Activated B cell treated with CpG ODN at 0.5 μM for 24 hours (primary cell): ENCODE measurements at places on chromosomes 7 and 10. TPM values are rescaled to one million over a fixed set of nuclear protein-coding genes. Genes with fewer than 3 reads are reported as not detected.

- DNase-seq = no peak
Measured at GRCh38 chr10:92810934-92811532, 37.3 kb upstream of the EXOC6 start.

The ADRA2A gene
- total RNA-seq = not detected in 2 replicates

GRCh38 chr10:58775960-58776567, 263.4 kb downstream of the BICC1 start:
- DNase-seq = no peak

The ZNF804B gene
- total RNA-seq = not detected in 2 replicates

The SPDYE2B gene
- not detected in 2 replicates for total RNA-seq

The SBDS gene
- total RNA-seq = 26.6 and 32.2 TPM in 2 replicates

The ERVW-1 gene
- not detected in 2 replicates for total RNA-seq

The HMX2 gene
- total RNA-seq = 0.13 TPM in 1 of 2 replicates, not detected in the other

- DNase-seq = no peak
Measured at GRCh38 chr7:117908031-117908795, 35.0 kb upstream of the CTTNBP2 start.

DNA sequence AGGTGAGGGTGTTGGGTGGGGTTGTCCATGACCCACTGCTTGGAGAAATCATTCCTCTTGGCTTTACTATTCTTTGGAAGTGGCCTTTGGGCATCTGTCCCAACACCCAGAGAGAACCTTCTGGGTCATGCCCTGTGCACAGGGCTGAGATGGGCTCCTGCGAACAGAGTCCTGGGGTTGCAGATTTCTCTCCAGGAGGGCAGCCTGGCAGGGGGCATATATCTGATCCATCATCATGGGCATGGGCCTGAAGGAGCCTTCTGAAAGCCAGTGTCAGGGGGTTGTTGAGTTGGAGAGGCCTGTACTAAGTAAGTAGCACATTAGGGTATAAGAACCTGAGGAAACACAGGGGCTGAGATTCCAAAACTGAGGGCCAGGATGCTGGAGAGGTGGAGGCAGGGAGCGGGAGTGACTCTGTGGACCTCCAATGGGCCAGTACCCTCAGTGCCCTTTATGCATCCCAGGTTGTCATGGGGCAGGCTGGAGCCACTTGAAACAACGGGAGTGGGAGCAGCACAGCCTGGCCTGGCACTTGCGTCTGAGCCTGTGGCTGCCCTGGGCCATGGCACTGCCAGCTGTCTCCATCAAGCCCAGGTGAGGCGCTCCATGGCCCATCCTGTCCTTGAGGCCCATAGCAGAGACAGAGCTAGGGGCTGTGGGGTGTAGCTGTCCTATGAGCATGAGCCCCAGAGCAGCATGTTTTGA, 203.7 kb downstream of the GRID1 start:
- DNase-seq = no peak

DNA sequence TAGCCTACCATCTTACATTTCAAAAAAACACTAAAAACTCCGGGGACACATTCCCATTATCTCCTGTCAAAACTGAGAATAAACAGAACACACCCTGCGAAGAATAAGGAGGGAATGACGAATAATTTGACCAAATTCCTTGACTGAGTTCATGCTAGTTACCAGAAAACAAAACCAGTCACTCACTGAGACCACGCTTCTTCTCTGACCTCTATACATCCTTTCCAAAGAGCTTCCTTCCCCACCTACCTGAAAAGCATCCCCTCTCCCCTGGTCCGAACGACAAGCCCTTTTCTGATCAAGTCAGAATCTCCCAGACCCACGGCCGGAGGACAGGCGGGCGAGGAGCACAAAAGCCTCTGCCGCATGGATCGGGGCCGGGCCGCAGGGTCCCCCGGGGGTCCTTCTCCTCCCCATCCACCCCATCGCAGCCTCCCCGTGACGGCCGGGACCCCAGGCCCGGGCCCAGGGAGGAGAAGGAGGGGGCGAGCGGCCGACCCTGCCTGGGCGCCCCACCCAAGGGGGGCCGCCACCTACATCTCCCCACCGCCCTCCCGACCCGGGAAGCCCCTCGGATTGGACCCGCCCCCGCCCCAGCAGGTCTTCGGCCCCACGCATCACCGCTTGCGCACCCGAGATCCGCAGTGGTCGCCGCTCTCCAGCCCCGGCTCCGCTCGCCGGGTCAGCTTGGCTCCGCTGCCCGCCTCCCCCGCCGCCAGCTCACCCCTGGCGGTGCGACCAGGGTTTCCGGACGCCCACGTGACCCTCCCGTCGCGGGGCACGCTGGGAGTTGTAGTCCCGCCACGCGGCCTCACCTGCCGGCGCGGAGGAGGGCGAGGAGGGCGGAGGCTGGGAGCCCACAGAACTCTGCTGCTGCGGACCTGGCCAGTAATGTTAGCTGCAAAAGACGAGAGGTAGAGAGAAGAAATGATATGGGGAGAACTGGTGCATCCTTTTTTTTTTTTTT, at the start of gene SLC37A3:
TSS of gene SLC37A3 (minus strand) at position 747 of the 967 bp plus-strand sequence. CDS start 16,004 bp downstream, outside the sequence.
- DNase-seq = peak; percentile 85

DNA sequence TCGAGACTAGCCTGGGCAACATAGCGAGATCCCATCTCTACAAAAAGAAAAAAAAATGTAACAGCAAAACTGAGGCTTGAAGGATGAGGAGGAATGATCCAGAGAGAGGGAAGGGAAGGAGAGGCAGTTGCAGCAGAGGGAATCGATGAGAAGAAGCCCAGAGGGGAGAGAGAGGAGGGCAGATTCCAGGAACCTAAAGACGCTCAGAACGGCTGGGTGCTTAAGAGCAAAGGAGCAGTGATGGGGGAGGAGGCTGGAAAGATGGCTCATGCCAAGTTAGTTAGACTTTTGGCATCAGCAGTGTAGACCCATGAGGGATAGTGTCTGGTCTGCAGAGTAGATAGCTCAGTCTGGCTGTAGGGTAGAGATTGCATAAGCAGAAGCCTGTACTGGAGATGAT, 10.3 kb upstream of the MUC17 start:
- no peak for DNase-seq

- DNase-seq = no peak
Measured at GRCh38 chr7:118152149-118152548, 31.8 kb upstream of the LSM8 start.

- DNase-seq = no peak
Measured at GRCh38 chr7:139974179-139974811, 88.5 kb downstream of the PARP12 start.

- DNase-seq = no peak
Measured at GRCh38 chr7:151166629-151167196, 781 bp downstream of the GBX1 start.

The IDI2 gene
- total RNA-seq = not detected in 2 replicates

DNA sequence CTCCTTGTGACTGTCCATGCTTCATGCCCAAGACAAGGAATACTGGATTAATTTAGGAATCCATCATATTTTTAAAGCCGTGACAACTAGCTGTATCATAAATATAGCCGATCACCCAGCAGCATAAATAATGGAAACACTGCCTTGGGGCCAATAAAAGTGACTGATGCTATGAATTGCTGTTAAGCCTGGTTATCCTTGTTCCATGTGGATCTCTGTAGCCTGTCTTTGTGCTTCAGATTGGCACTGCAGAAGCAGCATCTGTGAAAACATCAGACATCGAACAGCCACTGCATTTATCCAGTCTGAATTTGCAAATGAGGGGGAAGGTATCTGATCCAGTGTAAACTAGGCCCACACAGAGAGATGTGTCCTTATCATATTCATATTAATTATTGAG, 1181.8 kb downstream of the SORCS1 start:
- DNase-seq = no peak

GRCh38 chr10:121380211-121380610, 218.0 kb downstream of the FGFR2 start:
- DNase-seq = no peak

DNA sequence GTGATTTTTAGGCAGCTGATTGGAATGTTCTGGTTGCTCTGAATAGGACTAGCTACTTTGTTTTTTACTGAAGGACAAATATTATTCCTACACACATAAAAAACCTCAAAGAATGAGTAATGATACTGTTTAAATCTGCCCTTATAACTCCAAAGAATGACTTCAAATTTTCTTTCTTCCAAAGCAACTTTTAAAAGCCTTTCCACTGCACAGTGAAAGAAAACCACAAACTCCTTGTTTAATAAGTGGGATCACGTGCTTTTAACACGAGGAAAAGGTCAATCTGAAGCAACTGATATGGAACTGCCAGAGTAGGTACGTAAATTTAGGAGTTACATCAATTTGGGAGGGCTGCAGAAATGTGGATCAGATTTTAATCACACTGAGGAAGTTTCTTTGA, 8.0 kb upstream of the PRKCQ start:
- no peak for DNase-seq

The PVRIG gene
- 17.1 and 20.0 TPM in 2 replicates for total RNA-seq

- no peak for DNase-seq
Measured at GRCh38 chr7:157464111-157464970, 127.5 kb downstream of the DNAJB6 start.

DNA sequence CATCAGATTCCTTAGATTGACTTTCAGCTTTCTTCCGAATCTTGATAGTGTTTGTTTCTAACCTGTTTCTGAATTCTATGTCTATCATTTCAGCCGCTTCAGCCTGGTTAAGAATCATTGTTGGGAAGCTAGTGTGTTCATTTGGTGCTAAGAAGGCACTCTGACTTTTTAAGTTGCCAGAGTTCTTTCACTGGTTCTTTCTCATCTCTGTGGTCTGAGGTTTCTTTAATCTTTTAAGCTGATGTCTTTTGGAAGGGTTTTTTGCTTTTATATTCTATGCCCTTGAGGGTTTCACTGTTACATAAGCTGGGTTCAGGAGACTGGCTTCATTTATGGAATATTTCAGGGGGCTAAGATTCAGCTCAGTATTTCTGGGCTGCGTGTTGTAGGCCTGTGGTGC, 104.5 kb upstream of the PRSS58 start:
- no peak for DNase-seq

The AKR1D1 gene
- total RNA-seq = not detected in 2 replicates

DNA sequence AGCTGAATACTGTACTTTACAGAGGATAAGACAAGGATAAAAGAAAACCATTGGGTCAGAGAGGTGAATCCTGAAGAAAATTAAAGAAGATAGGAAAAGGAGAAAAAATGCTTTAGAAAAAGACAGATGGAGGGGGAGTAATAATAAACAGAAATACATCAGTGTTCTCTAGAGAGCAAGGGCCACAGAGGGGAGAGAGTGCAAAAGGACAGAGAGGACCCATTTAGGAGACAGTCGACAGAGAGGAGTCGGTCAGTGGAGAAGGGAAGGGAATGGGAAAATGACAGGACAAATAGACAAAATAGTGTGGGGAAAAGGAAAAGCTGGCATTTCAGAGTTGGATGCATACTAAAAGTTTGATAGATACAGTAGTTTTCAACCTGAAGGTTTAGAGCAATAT, 287.0 kb downstream of the DOCK4 start:
- no peak for DNase-seq

- DNase-seq = no peak
Measured at GRCh38 chr10:122056431-122057094, 67.6 kb downstream of the TACC2 start.

The MBL2 gene
- total RNA-seq = not detected in 2 replicates

The FRMPD2 gene
- total RNA-seq = not detected in 2 replicates

DNA sequence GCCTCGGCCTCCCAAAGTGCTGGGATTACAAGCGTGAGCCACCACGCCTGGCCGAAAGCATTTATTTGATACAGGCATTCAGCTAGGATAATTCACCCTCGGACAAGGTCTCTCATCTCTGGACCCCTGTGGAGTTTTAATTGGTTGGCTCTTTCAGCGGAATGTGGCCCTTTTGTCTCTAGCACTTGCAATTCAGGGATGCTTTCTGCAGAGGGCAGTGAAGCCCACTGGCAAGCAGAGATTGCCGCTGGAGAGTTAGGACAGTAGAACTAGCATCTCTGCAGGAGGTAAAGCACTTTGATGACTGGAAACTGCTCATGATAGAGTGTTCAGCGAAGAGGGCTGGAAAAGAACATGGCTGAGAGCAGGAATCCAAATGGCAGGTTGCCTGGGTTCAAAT, 62.0 kb downstream of the SUFU start:
- no peak for DNase-seq

The OPN1SW gene
- total RNA-seq = not detected in 2 replicates

DNA sequence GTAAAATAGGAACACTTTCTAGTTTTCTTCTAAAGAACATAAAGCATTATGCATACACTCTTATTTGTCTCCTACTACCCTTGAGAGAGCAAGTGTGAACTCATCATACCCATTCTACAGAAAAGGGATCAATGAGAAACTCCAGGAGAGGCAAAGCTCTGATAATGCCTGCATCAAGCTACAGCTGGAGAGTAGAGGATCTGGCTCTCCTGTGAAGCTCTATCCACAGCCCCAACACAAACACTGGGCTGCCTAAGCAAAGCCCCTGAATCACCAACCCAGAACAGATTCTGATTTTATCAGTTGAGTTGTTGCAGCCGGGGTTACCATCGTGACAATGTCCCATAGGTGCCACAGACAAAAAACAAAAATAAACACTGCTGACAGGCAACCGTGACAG, 74.9 kb downstream of the NUDCD3 start:
- no peak for DNase-seq

The HOXA13 gene
- total RNA-seq = not detected in 2 replicates

- DNase-seq = no peak
Measured at GRCh38 chr10:22305721-22306120, 10.5 kb upstream of the COMMD3 start.

The GPR26 gene
- total RNA-seq = not detected in 2 replicates

GRCh38 chr7:94300176-94300835, 94.4 kb upstream of the COL1A2 start:
- no peak for DNase-seq

The TFR2 gene
- total RNA-seq = 7.5 and 8.5 TPM in 2 replicates

The FOXP2 gene
- total RNA-seq = not detected in 2 replicates

DNA sequence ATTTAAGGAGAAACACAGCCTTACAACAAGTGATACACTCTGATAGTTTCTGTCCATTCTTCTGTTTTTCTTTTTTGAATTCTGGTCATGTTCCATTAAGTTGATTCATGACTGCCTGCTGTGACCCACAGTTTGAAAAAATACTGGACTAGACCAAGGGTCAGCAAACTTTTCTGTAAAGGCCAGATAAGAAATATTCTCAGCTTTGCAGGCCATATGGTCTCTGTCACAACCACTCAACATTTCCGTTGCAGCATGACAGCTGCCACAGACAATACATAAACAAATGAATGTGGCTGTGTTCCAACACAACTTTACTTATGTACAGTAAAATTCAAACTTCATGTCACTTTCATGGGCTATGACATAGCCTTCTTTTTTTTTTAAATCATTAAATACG, 156.7 kb downstream of the PLXNA4 start:
- DNase-seq = no peak

- no peak for DNase-seq
Measured at GRCh38 chr7:150965273-150965830, 12.8 kb downstream of the KCNH2 start.

- no peak for DNase-seq
Measured at GRCh38 chr10:86670290-86670811, 2.0 kb downstream of the LDB3 start.

- no peak for DNase-seq
Measured at GRCh38 chr7:135420786-135421185, 89.1 kb downstream of the CNOT4 start.

GRCh38 chr10:103451831-103452505, at the start of gene CALHM2:
Gene CALHM2 (minus strand): TSS chr10:103452370. CDS start chr10:103449941, 2,429 bp downstream.
- peak; percentile 55 for DNase-seq

The CALCR gene
- not detected in 2 replicates for total RNA-seq

GRCh38 chr10:28169525-28169924, 133.3 kb downstream of the MPP7 start:
- DNase-seq = no peak

The DNAJB9 gene
- total RNA-seq = 9.0 and 9.9 TPM in 2 replicates

- no peak for DNase-seq
Measured at GRCh38 chr10:79327090-79327457, 20.2 kb upstream of the PPIF start.

- no peak for DNase-seq
Measured at GRCh38 chr7:122616951-122617350, 82.0 kb downstream of the RNF133 start.

The SPDYE8 gene
- not detected in 2 replicates for total RNA-seq

The HHEX gene
- total RNA-seq = 50.3 and 55.1 TPM in 2 replicates

- DNase-seq = no peak
Measured at GRCh38 chr10:22649994-22650393, 64.4 kb downstream of the PIP4K2A start.

The PDGFA gene
- total RNA-seq = 6.0 and 7.3 TPM in 2 replicates
